Activated naive CD8-positive, alpha-beta T cell treated with anti-CD3 and anti-CD28 coated beads for 36 hours (primary cell): ENCODE measurements at places on chromosomes 2 and 18.

DNA sequence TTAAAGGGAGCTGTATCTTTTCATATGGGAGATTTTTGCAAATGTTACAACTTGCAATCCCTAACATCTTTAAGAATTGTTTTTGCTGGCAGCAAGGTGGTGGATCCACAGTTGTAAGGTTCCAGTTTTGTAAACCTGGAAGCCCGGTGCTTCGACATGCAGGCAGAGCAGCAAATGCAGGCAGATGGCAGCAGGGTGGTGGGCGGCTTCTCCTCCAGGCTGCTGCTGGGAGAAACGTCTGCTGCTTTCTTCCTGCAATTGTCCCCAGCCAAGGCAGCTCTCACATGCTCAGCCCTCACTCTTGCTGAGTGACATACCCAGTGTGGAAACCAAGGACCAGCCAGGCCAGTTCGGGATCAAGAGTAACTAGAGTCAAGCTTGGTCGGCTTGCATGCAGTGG lies 166.0 kb downstream of the SEPTIN10 start:
- no peak for DNase-seq

GRCh38 chr2:25254961-25255360 lies 86.6 kb upstream of the POMC start:
- no peak for DNase-seq

DNA sequence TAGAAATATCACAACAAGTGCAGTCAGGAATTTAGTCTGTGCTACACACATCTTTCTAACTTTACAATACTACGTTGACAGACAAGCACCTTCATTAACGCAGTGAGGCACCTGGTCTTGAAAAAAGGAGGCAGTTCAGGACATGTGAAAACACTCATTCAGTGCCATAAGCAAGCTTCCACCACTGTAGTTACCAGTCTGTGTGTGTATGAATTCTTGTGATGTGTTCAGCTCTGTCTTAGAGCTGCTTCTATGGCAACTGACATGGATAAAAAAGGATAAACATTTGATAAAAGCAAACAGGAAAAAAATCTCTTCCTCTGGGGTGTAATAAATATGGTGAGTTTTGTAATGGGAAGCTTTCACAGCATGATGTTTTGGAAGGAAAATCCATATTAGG lies 623.8 kb upstream of the NXPH2 start:
- DNase-seq = no peak

DNA sequence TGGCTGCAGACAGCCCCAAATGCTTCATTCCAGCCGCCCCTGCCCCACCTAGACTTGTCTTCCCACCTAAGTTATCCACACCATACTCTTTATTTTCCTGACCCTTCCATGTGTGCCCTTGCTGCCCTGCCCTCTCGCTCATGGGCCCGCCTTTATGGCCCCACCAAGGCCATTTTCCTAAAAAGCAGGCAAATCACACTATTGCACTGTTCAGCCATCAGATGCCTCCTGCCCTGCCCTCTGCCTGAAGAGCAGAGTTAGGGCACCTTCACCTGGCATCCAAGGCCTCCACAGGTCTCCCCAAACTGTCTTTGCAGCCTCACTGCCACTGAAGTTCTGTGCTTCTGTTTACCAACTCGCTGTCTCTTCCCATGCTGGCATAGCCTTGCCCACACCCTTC lies 496.7 kb downstream of the EIPR1 start:
- DNase-seq = no peak

- DNase-seq = no peak
Observed at GRCh38 chr2:201349601-201350000, 7.5 kb downstream of the FLACC1 start.

GRCh38 chr2:71919708-71920107 lies 228.0 kb downstream of the CYP26B1 start:
- no peak for DNase-seq

DNA sequence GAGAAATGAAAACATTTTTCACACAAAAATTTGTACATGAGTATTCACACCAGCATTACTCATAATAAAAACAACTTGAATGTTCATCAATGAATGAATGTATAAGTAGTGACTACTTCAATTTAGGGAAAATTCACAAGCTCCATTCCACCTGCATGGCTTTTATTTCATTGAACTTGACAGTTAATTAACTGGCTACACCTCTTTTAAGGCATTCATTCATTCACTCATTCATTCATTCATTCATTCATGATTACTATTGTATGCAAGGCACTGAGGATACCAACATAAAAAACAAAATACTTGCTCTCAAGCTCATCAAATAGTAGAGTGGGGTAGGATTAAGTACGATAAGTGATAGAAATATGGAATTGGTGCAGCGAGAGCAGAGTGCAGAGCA lies 198.3 kb upstream of the DLGAP1 start:
- DNase-seq = no peak

DNA sequence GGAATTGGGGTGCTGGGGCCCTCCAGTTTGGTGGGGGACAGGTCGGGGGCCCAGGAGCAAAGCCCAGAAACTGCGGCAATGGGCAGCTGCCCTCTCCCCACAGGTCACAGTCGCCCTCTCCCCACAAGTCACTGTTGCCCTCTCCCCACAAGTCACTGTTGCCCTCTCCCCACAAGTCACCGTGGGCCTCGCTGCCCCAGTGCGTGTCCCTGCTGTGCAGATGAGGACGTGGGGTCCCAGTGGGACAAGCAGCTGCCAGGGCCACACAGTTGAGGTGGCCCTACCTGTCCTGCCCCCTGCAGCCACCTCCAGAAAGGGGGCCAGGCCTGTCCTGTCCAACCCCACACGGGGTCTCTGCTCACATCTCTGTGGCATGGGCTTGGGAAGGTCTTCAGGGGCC lies 13.0 kb upstream of the AGXT start:
- DNase-seq = no peak

DNA sequence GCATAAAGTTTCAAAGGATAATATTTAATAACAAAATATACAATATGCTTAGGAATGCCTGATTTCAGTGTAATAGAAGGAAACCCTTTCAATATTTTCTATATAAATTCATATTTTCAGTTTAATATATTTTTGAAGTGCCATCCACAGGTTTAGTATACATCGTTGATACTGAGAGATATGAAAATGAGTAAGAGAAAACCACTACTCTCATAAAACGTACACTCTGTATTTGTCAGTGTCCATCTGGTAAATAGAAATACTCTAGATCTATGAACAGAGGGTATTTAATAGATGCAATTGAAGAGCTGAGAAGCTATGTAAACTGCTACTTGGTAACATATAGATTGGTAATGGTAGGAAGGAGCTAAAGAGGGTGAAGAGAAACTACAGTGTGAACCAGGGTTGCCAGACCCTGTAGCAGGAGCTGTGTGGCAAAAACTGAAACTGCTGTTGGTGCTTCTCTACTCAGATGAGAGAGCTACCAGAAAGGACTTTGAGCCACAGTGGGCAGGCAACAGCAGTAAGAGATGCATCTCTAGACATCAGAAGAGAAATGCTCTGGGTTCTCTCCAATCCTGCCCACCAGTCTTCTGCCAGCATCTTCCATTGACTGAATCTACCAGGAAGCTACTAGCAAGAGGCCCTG lies 187.4 kb downstream of the CCDC102B start:
- no peak for DNase-seq

- DNase-seq = no peak
Observed at GRCh38 chr2:173279527-173279868, 75.2 kb upstream of the CDCA7 start.

GRCh38 chr18:59950215-59950944 lies 50.6 kb downstream of the PMAIP1 start:
- DNase-seq = no peak

GRCh38 chr2:101823347-101823791 lies 125.9 kb downstream of the MAP4K4 start:
- peak; percentile 67 for DNase-seq

DNA sequence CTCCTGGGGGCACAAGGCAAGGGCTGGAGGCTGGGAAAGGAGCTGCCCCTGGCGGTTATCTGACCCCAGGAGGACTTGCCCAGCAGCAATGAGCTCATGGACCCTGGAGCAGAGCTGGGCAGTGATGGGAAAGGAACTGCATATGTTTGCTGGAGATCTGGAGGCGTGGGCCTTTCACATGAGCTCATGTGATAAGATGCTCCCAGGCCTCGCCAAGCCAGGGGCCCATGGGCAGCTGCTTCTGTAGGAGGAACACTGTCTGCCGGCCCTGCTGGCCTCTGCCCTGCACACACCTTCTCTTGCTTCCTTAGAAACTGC lies 9.0 kb upstream of the NPPC start:
- DNase-seq = no peak

DNA sequence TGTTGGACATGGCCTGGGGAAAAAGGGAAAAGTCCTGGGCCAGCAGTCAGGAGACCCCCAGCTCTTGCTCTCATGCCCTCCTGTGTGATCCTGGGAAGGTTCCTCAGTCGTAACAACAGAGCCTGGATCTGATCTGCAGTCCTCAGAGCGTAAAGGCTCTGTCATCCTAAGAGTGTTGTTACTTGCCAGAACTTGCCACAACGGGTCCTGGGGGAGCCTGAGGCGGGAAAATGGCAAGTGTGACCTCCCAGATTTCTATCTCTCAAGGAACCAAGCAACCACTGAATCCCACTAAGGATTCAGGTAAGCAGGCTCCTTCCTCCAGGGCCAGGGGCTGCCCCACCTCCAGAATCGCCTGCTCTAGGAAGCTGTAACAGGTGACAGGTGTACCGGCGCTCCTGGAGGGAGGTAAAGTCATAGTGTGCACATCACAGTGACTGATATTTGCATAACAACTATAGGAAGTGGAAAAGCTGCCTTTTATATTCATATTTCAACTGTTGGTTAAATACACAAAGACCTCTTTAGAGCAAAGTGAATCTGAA lies 18.4 kb downstream of the HS1BP3 start:
- DNase-seq = no peak

GRCh38 chr18:63195326-63196159 lies 124.0 kb downstream of the BCL2 start:
- DNase-seq = no peak

DNA sequence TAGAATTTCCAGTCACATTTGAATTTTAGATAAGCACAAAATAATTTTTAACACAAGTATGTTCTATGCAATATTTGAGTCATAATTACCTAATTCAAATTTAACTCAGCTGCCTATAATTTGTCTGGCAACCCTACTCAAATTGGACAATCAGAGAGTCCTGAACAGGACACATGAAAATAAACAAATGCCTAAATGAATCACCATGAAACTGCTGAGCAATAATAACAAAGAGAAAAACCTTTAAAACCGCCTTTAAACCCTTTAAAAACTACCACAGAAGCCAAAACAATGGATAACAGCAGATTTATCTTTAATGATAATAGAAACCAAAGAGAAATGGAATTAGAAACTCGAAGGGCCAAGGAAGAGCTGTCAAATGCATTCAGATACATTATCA lies 39.5 kb downstream of the ARL4C start:
- DNase-seq = no peak

GRCh38 chr2:174300114-174300513 lies 34.6 kb upstream of the SP9 start:
- DNase-seq = no peak

DNA sequence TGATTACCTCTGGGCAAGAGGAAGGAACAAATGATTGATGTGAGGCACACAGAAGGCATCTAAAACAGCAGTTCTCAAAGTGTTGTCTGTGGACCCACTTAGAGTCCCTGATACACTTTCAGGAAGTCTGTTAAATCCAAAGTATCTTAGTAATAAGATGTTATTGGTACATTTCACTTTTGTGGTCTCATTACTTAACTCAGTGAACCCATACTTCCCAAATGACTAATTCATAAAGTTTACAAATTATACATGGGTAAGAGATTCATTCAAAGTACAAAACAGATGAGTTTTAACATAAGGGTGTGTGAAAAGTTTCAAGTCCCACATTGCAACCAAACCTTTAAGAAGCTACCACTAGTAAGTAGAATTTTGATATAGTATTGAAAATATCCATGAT lies 440.5 kb downstream of the NUP35 start:
- DNase-seq = no peak

DNA sequence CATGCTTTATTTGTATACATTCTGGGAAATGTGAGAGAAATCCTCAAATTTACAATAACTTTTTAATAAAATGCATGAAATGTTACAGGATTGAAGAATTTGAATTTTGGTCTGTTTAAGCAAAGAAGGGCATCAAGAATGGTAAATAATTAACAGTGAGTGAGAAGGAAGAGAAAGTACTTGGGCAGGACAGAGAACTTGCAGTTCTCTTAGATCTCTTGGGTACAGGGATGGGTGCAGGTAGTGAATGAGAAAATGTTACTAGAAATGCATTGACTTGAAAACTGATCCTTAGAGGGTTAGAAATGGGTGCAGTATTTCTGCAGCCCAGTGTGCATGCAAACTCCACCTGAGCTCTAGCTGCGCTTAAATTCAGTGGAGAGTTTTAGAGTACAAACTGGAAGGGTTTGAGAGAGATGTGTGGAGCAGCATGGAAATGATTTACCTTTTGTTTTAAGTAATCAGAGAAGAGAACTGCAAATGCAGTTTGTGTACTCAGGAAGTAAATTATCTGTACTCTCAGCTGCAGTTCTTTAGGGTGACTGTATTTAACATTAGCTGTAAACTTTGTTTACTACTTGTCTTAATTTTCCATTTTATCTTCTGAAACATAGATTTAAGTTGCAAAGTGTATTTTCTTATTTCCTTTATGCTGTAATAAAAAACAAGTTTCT lies 51.0 kb upstream of the RAB27B start:
- DNase-seq = no peak

GRCh38 chr2:70748002-70748784 lies 19.8 kb downstream of the ADD2 start:
- DNase-seq = no peak

- no peak for DNase-seq
Observed at GRCh38 chr2:197647961-197648690, 27.3 kb downstream of the RFTN2 start.

GRCh38 chr2:28607730-28608499 lies 112.1 kb downstream of the PLB1 start:
- no peak for DNase-seq

DNA sequence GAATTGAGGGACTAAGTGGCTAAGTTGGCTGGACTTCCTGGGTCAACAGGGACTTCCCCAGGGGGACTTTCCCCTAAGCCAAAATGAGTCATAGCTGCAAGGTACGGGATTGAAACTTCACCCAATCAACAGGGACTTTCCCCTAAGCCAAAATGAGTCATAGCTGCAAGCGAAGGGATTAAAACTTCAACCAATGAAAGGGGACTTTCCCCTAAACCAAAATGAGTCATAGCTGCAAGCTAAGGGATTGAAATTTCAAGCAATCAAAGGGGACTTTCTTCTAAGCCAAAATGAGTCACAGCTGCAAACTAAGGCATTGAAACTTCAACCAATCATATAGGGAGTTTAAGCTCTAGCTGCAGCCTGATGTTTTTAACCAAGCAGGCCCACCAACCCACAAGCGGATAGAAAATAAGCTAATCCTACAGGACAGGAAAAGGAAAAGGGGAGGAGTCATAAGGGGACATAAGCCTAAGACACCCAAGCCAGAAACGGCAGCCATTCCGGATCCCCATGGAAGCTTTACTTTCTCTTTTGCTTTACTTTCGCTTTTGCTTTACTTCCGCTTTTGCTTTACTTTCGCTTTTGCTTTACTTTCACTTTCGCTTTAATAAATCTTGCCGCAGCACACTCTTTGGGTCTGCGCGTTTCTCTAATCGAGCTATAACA lies 1375.4 kb upstream of the CELF4 start:
- DNase-seq = peak; percentile 63

- no peak for DNase-seq
Observed at GRCh38 chr2:8328217-8328616, 353.6 kb upstream of the ID2 start.
